ENCODE measurements at places on chromosomes 11 and 22. TPM values are rescaled to one million over a fixed set of nuclear protein-coding genes. Genes with fewer than 3 reads are reported as not detected.

MS4A3 gene
- 1.3 TPM for polyA plus RNA-seq

- no peak for DNase-seq
These were observed 337.9 kb downstream of the NELL1 start for GRCh38 chr11:21007297-21007696.

- DNase-seq, result no peak
These were observed 4.9 kb downstream of the LRRC75B start for GRCh38 chr22:24587948-24588347.

- no peak for DNase-seq
These were observed at the start of gene OR8B8 for GRCh38 chr11:124445646-124446150. OR8B8 (minus strand) TSS chr11:124445696; CDS start chr11:124441085, 4,611 bp downstream.

PATE1 gene
- not detected for polyA plus RNA-seq

LGR4 gene
- 125 TPM for polyA plus RNA-seq

- DNase-seq, result no peak
These were observed 22.5 kb downstream of the ARHGEF12 start for GRCh38 chr11:120358729-120359128.
